Iris pigment epithelial cell (primary cell): ENCODE measurements at places on chromosomes 5 and 9.

DNA sequence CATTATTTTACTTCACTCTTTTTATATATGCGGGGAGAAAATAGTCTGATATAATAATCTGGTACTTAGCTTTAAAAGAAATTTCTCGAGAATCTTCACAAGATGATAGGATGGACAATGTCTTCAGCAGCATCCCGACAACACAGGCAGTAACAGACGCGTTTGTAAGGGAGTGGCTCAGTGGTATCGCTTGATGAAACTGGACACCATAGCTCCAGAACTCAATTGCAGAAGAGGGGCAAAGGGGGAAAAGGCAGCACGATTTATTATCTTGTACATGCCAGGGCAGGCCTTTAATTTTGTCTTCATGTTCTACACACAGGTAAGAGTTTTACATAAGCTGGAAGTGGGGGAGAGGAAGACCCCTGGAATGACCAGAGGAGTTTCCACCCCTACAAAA lies 15.7 kb downstream of the IL4 start:
- no peak for DNase-seq

GRCh38 chr9:133971981-133972941 lies 19.9 kb downstream of the VAV2 start:
- DNase-seq = no peak

DNA sequence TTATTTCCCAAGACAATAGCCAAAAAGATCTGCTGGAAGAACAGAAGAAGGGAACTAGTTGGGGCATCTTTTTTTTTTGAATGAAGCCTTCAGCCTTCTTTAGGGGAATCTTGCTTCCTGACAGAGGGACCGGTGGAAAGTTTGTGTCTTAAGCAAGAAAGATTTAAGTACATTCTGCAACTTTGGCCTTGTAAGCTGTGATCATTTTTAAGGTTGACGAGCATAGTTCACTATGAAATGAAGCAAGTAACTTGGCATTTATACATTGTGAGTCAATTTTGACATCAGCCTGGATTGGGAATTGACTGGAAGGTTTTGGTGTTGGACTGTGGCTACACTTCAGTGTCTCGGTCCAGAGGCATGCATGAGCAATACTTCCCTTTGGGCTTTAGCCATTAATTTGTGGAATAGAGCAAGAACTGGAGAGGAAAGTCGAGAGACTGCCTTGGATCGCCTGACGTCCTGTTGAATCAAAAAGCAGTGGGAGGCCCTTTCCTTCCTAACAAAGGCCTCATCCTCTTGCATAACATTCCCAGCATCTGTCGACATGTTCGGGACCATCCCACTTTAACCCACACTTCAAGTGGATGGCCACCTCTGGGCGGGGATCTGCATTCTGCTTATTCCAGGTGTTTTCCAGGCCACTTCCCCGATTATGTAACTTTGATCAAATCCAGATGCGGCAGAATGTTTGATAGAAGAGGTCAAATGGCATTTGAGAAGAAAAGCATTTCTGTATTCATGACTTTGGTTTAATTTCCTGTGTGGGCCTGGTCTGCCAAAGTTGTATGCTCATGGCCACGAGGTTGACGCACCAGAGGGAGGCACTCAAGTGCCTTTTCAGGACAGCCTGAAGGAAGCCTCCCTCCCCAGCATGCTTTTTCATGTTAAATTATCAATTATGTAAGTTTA lies 12.5 kb downstream of the ABL1 start:
- DNase-seq = peak; percentile 98

DNA sequence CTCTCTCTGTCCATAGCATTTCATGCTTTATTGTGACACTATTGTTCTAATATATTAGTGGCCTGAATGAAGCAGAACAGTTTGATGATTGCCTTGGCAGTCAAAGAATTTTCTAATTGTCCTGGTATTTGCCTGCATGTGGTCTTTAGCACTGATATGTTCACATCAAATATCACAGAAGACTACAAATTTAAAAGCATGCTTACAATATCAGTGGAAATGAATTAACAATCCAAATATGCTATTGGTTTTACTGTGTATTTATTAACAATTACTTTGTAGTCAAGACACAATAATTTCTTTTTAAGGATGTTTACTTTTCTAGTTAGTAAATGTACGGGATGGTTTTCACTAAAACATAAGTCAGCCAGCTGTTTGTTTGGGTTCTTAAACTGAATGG lies 18.3 kb downstream of the EFNA5 start:
- no peak for DNase-seq

DNA sequence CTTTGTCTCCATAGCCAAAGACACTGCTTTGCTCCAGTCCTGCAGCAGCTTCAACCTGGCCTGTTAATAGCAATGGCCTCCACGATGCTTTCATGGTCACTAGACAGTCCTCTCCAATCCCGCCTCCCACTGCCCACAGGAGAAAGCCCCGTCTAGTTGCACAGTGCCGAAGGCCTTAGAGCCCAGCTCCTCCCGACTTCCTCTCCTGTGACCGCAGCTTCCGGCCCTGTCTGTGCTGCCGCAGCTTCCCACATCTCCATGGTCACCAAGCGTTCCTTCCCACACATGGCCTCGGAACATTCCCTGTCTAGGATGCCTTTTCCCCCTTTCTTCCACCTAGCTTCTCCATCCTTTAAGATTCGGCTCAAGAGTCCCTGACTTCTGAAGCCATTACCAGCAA lies 23.4 kb downstream of the PCA3 start:
- no peak for DNase-seq

DNA sequence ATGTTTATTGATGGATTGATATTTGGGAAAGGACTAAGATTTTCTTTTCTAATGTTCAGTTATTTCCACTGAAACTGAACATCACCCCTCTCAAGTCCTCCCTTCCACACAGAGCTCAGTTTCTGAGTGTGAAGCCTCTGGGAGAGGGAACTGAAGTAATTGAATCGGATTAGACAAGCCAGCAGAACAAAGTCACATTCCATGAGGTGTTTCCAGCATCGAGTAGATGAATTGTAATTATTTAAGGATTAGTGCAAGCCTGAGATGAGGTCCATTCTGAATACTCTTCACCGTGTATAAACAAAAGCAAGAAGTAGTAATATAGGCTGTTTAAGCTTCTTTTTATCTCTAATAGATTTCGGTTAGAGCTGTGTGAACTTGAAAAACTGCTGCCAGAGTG lies 2060.5 kb downstream of the MAT2B start:
- DNase-seq = no peak

DNA sequence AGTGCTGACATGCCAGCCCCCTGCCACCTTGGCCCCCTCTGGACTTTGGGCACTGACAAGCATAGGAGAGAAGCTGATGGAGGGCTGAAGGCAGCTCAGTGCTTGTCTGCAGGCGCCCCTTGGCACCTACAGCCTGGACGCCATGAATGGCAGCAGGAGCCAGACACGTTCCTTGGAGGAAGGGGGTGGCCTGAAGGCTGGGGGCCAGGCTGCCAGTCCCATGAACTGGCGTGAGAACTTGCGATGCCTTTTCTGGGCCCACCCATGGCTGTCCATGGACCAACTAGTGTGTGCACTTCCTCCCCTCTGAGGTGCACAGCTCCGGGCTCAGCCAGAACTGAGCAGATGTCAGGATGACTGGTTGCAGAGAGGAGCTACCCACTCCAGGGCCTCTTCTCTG lies 99.0 kb upstream of the RANBP6 start:
- no peak for DNase-seq

GRCh38 chr9:14350349-14350728 lies 36.4 kb upstream of the NFIB start:
- DNase-seq = no peak

DNA sequence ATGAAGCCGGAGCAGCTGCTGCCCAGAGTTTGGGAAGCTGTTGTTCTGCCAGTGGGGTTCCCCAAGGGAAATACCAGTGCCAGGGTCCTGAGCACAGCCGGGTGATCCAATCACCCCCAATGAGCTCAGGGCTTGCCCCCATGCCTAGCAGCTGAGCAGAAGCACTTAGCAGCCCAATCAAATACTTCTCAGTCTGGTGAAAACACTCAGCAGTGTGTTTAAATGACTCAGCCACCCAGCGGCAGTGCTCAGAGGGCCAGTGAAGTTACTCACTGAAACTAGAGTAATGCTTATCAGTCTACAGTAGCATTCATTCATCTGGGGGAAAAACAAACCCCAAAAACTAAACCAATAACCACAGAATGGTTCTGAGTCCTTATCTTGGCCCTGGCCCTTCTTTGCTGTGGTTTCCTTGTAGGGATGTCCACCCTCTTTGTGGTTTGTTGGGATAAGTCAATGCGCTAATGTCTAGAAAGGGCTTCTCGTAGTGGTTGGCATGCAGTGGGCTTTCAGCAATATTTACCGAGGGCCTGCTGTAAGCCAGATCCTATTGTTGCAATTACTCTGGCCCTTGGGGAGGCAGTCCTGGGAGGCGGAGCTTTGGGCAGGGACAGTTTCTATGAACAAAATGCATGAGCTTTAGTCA lies 43.1 kb downstream of the LHX2 start:
- DNase-seq = peak; percentile 93

DNA sequence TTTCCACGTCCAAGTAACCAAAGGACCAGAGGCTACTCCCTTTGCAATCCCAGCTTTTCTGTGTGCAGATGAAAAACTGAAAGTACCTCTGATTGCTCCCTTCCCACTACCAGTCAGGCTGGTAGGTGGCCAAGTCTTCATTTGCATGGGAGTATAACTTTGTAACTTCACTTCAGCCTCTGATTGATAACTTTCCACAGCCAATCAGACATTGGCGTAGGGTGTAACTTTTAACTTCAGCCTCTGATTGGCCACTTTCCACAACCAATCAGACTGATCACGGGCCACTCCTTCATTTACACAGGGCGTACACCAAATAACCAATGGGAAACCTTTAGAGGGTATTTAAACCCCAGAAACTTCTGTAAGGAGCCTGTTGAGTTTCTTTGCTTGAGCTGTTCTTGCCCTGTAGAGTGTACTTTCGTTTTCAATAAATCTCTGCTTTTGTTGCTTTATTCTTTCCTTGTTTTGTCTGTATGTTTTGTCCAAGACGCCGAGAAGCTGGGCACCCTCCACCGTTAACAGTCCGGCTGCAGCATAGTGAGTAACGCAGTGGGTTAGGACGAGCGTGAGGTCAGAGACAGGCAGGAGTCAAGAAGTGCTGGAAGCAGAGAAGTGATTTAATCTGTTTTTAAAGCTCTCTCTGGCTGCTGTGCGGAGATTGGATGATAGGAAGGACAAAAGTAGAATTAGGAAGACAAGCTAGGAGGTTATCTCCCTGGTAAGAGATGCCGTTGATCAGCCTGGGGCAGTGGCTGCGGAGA lies 3.5 kb upstream of the EXOSC2 start:
- DNase-seq = peak; percentile 97

DNA sequence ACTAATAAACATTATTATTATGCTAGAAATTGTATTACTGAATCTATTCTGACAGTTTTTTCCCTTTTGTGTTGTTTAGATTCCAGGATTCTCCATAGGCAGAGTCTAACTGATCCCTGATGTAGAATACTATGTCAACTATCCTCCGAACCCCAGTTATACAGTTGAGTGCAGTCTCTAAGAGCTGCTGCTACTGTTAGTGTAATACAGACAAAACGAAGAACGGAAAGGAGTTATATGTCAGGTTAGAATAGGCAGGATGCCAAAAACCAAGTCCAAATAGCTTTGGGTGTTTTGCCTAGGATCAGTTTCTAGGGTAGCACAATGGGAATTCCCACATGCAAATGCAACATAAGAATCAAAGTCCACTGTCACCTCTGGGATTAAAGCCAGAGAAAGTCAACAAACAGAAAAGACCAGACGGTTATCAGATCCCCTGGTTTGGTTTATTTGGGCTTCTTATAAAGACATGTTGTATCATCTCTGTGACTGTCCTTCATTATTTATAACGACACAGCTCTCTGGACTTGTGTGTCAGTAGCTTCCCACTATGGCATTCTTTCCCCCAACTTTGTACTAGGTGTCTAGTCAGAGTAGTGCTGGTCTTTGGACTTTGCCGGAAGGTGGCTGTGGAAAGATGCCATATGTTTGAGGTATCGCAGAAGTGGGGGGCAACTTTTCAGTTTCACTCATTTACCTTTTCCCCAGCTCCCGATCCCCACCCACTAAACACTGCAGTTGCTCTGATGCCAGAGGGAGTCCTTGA lies 14.9 kb upstream of the TMEM38B start:
- DNase-seq = no peak

DNA sequence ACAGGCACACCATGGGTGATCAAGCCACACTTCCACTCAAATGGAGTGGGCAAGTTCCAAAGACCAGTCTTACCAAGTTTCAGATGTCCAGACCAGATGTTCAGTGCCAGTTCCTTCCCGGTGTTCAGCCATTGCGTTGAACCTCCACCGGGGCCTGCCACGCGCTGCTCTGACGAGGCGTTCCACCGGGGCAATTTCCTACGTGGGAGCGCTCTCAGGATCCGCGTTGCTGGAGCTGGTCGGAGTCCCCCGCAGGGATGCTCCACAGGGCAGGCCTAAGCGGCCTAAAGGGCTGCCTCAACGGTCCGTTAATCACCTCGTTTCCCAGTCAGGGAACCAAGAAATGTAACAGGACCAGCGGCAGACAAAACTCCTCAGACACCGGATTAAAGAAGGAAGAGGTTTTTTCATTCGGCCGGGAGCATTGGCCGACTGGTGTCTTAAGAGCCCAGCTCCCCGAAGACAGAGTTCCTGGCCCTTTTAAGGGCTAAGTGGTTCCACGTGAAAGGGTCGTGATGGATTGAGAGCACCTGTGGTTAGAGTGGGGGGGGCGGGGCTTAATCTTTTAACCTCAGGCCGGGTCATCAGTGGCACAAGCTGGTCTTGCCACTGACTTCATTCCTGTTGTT lies 35.7 kb upstream of the PPP1R26 start:
- no peak for DNase-seq

- peak; percentile 65 for DNase-seq
Measured at GRCh38 chr5:35938568-35939227, at the start of gene CAPSL. Gene CAPSL (minus strand): TSS chr5:35938622. CDS start chr5:35921120, 17,502 bp downstream.

DNA sequence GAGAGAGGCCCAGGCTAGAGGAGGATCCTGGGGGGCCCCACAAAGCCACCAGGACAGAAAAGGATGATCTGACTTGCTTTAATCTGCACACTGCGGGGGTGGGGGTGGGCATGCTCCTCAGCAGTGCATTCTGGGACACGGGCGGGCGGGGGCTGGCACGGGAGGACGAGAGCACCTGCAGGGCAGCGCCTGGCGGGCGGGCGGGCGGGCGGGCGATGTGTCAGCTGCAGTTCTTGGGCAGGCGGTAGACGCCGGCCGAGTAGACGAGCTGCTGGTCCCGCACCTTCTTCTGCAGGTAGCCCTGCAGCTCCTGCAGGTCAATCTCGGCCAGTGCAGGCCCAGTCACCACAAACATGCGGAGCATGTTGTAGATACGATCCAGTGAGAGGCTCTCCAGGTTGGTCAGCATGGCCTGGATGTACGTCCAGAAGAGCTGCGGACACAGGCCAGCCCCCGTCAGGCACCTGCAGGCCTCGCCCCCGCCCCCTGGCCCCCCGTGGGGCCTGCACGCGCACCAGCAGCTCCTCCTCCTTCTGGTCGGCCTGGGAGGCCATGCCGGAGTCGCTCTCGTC lies 3.0 kb upstream of the TMEM210 start:
- DNase-seq = no peak

- no peak for DNase-seq
Measured at GRCh38 chr9:119722384-119722783, 353.1 kb upstream of the BRINP1 start.

GRCh38 chr9:99488131-99489059 lies 266.3 kb downstream of the SEC61B start:
- DNase-seq = no peak
